ENCODE measurements at places on chromosomes 1 and 21. TPM values are rescaled to one million over a fixed set of nuclear protein-coding genes. Genes with fewer than 3 reads are reported as not detected.

DNA sequence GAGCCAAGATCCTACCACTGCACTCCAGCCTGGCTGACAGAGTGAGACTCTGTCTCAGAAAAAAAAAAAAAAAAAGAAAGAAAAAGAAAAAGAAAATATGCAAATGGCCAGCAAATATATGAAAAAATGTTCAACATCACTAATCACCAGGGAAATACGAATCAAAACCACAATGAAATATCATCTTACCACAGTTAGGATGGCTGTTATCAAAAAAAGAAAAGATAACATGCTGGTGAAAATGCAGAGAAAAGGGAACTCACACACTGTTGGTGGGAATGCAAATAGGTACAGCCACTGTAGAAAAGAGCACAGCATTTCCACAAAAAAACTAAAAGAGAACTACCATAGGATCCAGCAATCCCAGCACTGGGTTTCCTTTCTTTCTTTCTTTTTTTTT, 477.5 kb downstream of the SMYD3 start:
- no peak for DNase-seq

DNA sequence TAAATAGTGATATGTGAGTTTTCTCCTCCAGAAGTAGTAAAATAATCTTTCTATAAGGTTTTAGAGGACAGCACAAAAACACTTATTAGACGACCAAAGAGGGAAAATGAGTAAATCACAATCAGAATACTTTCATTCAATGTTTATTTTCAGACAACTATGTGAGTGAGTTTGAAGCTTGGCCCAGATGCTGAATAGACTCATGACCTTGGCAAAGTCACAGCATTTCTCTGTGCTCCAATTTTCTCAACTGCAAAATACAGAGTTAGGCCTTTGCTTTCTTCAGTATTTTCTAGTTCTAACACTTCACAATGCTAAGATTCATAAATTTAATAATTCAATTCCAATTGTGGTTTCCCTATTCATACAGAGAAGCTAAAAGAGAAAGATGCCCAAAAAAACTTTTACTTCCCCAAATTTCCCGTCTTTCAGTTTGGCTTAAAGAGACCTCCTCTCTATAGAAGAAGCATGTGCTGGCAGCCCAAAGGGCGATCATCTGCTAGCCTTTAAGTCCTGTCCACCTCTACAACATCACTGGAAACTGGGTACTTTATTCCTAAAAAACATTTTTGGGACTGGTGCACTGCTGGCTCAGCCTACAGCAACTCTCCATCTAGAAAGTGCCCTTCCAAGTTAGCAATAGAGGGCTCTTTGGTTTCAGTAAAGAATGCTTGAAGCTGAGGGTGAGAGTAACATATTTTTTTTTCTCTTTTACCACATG, 116.8 kb upstream of the GORAB start:
- no peak for DNase-seq

DNA sequence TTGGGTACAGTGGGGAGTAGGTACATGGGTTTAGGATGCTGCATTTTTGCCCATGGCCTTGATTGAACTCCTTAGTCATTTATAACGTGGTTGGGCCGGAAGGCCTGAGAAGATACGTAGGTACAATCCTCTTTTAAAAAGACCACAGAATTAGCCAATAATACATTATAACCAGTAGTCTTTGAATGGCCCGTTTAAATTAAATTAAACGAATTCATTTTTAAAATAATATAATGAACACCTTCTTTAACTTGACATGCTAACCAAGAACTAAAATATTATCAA, 20.1 kb upstream of the ADAR start:
- DNase-seq = no peak

DNA sequence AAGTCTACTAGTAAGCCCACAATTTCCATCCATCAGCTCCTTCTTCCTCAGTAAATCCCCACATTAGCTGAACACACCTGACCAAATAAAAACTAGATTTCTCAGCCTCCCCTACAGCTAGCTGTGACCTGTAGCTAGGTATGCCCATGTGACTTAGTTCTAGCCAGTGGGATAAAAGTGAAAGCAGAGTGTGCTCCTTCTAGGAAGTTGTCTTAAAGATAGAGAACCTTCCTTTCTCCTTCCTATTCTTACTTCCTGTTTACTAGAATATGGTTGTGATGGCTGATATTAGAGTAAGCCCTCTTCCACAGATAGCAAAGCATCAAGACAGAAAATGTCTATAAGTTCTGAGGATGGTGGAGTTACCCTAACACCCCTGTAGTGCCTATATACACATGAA, 67.0 kb downstream of the PIK3R3 start:
- no peak for DNase-seq

DNA sequence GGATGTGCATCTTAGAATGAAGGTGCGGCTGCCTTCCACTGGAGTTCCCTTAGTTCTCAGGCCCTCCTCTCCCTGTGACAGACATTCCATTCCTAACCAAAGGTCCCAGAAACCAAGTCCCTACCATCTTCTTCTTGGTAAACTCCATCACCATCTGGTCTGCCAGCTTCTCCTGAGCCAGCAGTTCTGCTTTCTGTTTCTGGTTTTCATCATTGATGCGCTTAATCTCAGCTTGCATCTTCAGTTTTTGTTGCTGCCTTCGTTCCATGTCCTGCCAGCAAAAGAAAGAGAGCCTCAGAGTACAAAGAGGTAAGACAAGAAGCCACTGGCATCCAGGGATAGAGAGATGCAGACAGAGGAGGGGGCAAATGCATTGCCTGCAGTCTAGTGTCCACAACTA, 18.0 kb upstream of the VSIG8 start:
- DNase-seq = no peak

DNA sequence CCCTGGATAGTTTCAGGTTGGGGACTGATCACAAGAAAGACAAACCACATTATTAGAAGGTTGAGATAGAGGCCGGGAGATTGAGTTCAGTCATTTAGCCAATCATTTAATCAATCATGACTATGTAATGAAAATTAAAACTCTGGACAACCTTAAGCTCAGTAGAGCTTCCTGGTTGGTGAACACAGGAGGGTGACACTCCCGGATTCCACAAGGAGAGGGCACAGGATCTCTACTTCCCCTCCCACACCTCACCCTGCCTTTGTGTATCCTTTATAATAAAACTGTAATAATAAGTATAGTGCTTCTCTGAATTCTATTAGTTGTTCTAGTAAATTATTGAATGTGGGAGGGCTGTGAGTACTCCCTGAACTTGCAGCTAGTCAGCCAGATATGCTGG, 150.1 kb downstream of the PIK3R3 start:
- no peak for DNase-seq

GRCh38 chr1:245687636-245688535, 533.1 kb downstream of the KIF26B start:
- DNase-seq = no peak

The MFAP2 gene
- 19.8 TPM for total RNA-seq

The LRRC3 gene
- total RNA-seq = 15.6 TPM
